ENCODE measurements at places on chromosomes 12 and 14.
A peak's percentile ranks its signal among the peaks of the same experiment; 100 is the strongest.

DNA sequence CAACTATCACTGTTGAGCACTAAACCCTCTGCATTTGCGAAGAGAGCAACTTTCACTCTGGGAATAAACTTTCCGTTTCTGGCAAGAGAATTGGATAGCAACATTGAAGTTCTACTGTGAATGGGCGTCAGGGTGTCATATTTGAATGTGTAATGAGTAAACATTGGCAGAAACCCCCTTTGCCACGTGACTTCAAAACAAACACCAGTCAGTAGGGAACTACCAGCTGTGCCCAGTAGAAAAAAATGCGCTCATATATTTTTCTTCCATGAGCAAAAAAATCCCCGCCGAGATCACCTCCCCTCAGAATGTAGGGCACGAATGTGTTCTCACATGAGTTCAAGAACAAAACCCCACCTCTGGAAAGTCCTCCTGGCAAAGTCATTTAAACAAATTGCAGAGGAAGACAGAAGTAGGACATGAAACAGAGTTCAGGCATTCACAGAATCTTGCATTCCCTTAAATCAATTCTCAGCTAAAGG, 80.6 kb downstream of the BTG1 start:
- DNase-seq = peak; percentile 53

DNA sequence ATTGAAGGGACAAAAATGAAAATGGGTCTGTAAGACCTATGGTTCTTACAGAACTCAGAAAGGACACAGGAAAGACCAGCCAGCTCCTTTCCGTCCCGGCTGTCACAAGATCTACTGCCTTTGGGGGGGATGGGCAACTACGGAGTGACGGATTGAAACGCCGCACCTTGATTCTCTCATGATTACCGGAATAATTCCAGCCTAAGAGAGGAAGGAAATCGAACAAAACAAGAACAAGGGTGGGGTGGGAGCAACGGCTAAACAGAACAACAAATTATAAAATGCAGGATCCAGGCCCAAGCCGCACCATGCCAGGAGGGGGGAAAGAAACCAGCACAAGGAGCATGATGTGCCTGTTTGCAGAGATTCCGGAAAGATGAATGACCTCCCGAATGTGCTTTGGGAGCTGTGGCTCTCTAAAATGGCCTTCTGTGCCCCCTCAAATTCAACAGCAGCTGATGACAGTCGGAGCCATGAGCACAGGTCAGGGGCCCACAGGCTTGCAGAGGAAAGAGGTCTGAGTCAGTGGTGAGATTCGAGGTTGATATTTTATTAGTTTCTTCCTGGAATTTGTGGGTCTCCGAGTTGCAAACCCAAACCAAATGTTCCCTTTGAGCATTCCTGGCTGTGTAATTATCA, 72.1 kb downstream of the SPRING1 start:
- no peak for DNase-seq

DNA sequence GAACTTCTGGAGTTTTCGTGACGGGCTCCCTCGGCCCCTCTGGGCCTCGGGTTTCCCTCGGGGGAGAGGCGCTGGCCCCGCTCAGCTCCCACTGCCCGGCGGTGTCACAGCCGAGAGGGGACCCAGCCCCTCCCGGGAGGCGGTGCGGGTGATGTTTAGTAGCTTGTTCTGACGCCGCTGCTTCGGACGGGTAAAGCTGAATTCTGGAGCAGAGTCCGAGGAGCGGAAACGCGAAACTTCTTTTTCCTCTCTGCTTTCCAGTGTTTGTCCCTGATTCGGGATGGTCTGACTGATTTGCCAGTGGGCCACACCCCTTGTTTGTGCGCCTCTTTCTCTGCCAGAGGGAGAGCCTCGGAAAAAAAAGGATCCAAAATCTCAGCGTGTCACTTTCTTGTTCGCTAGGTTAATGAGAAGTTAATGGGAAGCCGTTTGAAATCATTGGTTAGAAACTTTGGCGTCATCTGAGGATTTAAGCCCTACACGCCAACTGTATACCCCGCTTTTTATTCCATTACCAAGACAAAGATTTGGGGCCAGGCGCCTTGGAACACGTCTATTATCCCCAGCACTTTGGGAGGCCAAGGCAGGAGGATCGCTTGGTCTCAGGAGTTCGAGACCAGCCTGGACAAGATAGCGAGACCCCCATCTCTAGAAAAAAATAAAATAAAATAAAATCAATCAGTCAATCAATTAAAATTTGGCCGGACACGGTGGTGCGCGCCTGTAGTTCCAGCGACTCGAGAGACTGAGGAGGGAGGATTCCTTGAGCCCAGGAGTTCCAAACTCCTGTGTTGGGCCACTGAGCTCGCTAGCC, 756 bp downstream of the TULP3 start:
- DNase-seq = peak; percentile 35

GRCh38 chr12:31316891-31317290, 9.1 kb downstream of the SINHCAF start:
- DNase-seq = no peak

DNA sequence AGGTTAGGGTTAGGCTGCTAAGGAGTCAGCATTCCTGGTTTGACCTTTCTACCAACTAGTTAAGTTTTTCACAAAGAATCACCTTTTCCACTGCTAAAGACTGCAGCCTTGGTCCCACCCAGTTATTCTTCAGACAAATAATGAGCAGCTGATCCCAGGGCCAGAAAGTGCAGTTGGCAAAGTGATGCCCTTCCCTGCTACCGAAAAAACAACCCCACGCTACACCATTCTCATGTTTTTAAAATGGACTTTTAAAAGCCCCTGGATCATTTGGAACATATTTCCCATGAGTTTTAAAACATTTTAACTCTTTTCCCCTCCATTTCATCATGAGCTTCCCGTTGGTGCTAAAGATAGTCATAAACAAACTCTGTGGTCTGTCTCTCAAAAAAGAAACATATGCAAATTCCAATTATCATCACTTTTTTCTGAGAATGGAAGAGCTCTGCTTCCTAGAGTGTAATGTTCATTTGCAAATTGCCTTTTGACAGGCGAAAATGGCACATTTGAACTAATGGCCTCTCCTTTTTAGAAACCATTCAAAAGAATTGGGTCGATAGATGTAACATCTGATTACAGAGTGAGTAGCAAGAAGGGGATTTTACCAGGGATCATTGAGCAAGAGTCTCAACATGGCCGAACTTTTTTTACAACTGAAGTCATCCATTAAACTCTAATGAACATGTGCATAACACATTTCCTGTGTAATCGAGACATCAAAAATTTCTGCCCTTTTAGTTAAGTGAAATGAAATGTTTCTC, 129.3 kb upstream of the RAP1B start:
- DNase-seq = no peak

GRCh38 chr14:31827325-31827724, 249.8 kb upstream of the ARHGAP5 start:
- no peak for DNase-seq

DNA sequence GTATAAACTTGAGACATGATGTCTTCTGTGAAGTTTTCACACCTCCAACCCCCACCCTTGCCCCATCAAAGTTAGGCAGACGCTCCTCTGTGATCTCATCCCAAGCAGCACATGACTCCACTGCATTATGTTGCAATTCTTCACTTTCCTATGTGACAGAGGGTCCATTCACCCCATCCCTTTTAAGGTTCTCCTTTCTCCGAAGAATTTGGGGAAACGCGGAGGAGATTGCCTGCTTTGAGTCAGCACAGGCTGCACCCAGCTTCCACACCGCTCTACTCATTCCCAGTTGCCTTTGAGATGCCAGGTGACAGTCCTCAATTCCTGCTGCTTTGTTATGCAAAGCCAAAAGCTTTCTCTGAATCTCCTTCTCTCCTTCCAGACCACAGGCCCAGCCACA, 61.8 kb downstream of the PHLDA1 start:
- no peak for DNase-seq

GRCh38 chr12:31492599-31493196, 98.2 kb downstream of the DENND5B start:
- DNase-seq = no peak

- no peak for DNase-seq
These were observed 284.6 kb upstream of the SEL1L start for GRCh38 chr14:81818271-81818670.

- no peak for DNase-seq
These were observed 2.8 kb downstream of the SLC25A47 start for GRCh38 chr14:100325958-100326357.

GRCh38 chr12:34407813-34408212, 385.5 kb downstream of the ALG10 start:
- DNase-seq = no peak

- no peak for DNase-seq
These were observed 32.0 kb upstream of the LMNTD1 start for GRCh38 chr12:25585021-25585523.

DNA sequence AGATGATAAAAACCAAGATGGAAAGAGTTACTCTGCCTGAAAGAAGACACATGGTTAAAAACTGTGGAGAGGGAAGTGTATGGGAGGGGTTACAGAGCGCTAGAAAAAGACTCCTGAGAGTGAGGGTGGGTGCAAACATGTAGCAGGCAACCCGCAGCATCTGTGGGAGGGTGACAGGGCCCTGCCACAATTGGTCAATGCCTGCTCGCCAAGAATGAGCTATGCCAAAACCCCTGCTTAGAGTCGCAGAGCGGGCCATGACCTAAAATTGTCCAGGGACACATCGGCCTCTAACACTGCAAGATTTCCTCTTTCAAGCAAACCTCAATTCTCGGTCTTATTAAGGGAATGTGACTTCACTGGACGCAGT, 700 bp downstream of the PRKAG1 start:
- DNase-seq = no peak

DNA sequence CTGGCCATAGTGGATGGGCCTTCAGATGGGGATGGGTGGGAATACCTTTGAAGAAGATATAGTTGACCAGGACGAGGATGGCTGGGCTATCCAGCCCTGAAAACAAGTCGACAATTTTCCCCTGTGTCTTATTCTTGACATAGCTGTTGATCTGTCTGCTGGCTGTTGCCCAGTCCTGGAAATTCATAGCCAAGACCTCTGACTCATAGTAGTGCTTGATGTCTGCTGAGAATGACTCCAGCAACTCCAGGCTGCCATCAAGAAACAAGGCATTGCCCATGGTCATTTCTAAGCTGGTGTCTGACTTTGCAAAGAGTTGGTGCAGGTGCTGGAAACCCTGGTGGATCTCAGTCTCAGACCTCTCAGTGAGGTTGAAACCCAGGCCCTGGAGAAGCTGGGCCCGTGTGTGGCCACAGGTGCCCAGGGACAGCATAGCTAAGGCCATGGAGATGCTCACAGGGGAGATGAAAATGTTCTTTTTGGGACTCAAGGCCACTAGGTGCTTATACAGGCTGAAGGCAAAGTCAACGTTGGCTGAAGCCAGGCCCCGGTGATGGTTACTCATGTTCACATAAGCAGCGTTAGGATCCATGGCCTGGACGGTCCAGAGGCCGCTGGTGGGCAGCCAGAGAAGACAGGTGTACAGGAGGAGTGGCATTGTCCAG, 9.0 kb downstream of the SERPINA6 start:
- no peak for DNase-seq

DNA sequence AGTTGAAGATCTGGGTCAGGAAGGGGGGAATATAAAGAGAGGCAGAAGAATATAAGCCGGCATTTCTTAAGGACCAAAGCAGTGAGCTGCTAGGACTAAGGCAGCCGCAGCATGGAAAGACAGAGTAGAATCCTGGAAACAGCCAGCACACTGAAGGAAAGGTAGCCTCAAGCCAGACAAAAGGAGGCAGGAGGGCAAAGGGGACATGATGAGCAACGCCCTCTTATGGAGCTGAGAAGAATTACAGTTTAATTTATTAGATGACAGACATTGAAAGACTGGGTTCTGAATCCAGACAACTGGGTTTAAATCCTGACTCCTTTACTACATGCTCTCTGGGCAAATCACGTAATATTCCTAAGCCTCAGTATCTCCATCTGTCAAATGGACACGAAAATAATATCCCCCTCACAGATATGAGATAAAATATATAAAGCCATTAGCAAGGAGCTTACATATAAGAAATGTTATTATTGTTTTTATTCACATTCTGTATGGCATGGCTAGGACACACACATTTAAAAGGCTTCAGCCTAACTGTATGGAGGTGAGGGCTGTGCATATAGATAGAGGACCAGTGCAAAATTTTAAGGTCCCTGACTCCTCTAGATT, 8.1 kb upstream of the PCED1B start:
- DNase-seq = peak; percentile 6

DNA sequence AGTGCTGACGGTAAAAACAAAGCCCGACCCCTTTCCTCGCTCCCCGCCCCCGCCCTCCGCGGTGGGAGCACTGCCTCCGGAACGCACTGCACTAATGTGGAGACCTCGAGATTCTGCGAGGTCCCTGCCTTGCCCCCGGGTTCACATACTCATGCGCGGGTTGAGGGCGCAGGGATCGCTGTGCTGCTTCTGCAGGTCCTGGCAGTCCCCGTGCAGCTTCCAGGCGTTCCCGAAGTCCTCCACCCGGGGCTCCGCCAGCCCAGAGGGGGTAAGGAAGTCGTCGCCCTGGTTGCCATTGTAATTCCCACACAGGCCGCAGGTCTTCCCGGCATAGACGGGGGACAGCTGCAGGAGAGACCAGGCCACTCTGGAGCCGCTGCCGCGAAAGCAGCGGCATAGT, 66.8 kb downstream of the VWF start:
- DNase-seq = no peak

GRCh38 chr12:62379026-62379722, 87.5 kb upstream of the MON2 start:
- DNase-seq = no peak

- DNase-seq = no peak
These were observed 43.1 kb upstream of the GXYLT1 start for GRCh38 chr12:42187799-42188198.

GRCh38 chr12:75781532-75782046, 250.0 kb downstream of the PHLDA1 start:
- no peak for DNase-seq

DNA sequence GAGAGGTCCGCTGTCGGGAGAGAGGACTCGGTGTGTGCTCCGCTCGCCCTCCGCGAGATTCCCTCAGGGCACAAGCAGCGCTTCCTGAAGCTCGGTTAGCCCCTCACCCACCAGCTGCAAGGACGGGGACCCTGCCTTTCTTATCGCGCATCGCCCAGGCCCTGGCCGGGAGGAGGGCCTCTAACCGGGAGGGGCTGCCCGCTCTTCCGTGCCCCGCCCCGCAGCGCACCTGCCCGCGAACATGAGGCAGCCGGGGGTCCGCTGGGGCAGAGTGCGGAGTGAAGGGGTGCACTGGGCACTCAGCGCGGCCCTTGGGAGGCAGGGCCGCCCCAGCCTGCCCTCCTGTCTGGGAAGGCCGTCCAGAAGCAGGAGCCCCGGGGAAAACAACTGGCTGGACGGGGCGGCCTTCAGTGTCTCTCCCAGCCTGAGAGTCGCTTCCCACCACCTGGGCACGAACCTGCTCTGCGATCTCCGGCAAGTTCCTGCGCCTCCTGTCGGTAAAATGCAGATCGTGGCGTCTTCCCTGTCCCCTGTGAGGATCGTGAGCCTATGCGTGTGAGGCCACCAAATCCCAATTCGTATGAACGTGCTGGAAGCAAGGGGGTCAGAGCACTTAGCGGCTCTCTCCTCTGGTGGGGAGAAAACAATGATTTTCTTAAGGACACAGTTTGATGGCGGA, 28.0 kb upstream of the ADIPOR2 start:
- no peak for DNase-seq

- no peak for DNase-seq
These were observed 435 bp downstream of the FOXM1 start for GRCh38 chr12:2876431-2877046.

DNA sequence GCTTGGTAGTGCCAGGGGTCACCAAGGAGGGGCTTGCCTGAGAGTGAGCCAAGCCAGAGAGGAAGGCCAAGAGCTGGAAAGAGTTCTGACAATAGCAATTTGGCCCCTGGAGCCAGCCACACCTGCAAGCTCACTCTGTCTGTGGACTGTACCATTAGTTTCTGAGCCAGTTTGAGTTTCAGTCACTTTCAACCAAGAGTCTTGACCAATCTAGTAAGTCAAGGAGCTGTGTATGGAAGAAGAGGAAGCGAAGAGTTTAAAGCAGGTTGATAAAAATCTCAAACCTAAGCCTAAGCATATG, 38.5 kb downstream of the NT5DC3 start:
- no peak for DNase-seq
